ENCODE measurements at places on chromosomes 5 and 9. TPM values are rescaled to one million over a fixed set of nuclear protein-coding genes. Genes with fewer than 3 reads are reported as not detected.

Gene LAMC3
- total RNA-seq, result 0.12 TPM

GRCh38 chr5:40291338-40291737 lies 388.4 kb upstream of the PTGER4 start:
- H3K4me3 ChIP-seq, result no peak overlapping the region
- no peak overlapping the region for H3K27ac ChIP-seq
- H3K36me3 ChIP-seq, result no peaks in the 10 kb centered on the region
- H3K4me1 ChIP-seq, result no peaks in the 10 kb centered on the region
- no peak for DNase-seq

GRCh38 chr9:113322671-113323070 lies 17.4 kb downstream of the WDR31 start:
- no peaks in the 10 kb centered on the region for H3K36me3 ChIP-seq
- H3K27ac ChIP-seq, result no peak overlapping the region
- no peak overlapping the region for H3K4me3 ChIP-seq
- DNase-seq, result no peak
- H3K4me1 ChIP-seq, result no peaks in the 10 kb centered on the region

Gene PCDHGA4
- total RNA-seq, result 1.2 TPM

Gene AP3S1
- total RNA-seq, result 65.3 TPM

DNA sequence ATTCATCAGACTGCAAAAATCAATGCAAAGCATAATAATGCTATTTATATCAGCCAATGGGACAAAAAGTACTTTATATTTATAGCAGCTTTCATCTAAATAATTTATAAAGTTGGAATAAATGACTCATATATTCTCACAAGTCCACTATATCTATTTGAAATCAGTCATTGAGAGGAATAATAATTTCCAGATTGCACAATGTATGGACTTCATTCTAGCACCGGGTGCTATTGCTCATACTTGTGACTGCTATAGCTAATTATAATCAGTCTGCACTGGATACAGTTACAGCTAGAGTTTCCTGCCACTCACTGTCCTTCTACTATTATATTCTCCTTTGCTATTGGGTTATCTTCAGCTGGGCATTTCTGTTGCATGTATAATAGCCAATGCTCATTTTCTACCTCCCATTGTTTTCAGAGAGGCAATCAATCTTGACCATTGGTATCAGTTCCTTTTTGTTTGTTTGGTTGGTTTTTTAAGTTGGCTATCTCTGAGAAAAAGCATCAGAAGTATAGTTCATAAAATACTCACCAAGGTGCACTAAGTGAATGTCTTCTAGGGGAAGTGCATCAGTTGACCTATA lies 1.9 kb downstream of the CDH18 start:
- H3K36me3 ChIP-seq, result no peaks in the 10 kb centered on the region
- H3K4me1 ChIP-seq, result peaks cover 13% of the 10 kb centered on the region
- H3K4me3 ChIP-seq, result no peak overlapping the region
- DNase-seq, result no peak

GRCh38 chr9:74361508-74361907 lies 135.6 kb upstream of the RORB start:
- H3K36me3 ChIP-seq, result no peaks in the 10 kb centered on the region
- H3K27ac ChIP-seq, result no peak overlapping the region
- H3K27me3 ChIP-seq, result no peaks in the 10 kb centered on the region
- no peak overlapping the region for H3K4me3 ChIP-seq

Gene NPDC1
- total RNA-seq, result 73.2 TPM

- H3K36me3 ChIP-seq, result peaks cover 7% of the 10 kb centered on the region
- H3K4me1 ChIP-seq, result peaks cover 5% of the 10 kb centered on the region
- no peak overlapping the region for H3K4me3 ChIP-seq
- DNase-seq, result no peak
Observed at GRCh38 chr9:123034881-123035510, 1.5 kb downstream of the GPR21 start.

DNA sequence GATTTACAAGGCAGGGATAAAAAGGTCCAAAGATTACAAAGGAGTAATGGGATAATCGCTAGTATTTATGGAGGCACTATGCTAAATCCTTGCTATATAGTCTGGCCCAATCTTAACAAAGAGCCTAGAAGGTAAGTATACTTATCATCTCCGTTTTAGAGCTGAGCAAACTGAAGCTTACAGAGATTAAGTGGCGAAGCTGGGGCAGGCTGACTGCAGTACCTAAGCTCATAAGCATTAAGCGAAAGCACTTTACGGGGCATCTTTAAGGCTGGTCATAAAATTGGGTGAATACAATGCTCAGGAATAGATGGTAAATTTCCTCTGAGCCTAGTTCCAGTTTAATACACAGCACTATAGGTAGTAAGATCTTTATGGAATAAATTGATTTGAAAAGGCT lies 30.0 kb upstream of the ZNF366 start:
- no peaks in the 10 kb centered on the region for H3K36me3 ChIP-seq
- DNase-seq, result no peak
- peaks cover 2% of the 10 kb centered on the region for H3K27me3 ChIP-seq
- no peak overlapping the region for H3K4me3 ChIP-seq

DNA sequence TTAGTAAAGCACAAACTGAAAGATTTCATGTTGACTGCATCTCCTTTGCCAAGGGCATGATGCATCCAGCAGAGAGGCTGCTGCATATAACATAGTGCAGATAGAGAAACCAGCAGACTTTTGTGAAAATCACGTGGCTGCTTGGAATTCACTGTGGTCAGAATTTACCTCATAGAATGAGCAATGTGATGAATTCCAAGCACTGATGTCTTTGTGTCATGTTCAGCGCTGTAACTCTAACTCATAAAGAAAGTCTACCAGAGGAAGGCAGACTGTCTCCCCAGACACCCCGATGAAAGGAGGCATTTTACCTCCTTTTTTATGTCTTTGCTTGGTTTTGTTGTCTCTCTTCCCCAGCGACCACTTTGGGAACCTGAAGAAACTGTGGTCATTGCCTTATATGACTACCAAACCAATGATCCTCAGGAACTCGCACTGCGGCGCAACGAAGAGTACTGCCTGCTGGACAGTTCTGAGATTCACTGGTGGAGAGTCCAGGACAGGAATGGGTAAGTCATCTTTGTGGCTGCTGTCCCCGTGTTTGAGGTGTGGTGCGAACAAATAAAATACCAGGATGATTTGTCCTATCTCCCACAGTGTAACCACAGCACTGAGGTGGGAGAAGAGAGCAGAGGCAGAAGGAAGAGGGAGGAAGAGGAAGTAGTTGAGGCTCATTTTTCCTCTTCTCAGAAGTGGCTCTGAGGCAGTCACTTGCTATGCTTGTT lies 42.0 kb downstream of the ITK start:
- H3K4me3 ChIP-seq, result no peak overlapping the region
- no peak for DNase-seq
- no peaks in the 10 kb centered on the region for H3K36me3 ChIP-seq
- peaks cover 2% of the 10 kb centered on the region for H3K27me3 ChIP-seq
- no peak overlapping the region for H3K27ac ChIP-seq

DNA sequence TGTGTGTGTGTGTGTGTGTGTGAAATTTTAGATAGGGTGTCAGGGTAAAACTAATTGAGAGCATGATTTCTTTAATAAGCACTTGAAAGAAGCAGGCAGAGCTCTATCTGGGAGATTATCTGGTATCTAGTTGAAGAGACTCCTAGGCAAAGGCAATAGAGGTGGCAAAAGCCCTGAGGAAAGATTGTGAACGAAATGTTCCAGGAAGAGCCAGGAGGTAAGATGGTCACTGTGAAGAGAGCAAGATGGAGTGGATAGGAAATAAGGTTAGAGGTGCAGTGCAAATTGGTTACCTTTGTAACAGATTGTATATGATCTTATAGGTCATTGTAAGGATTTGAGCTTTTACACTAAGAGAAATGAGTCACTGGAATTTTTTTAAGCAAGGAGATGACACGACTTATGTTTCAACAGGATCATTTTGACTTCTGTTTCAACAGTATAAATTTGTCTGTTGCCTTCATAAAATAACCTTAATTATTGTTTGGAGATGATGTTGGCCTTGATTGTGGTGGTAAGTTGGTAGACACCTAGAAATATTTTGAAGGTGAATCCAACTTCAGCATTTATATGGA lies 239.6 kb downstream of the PARP8 start:
- no peaks in the 10 kb centered on the region for H3K27me3 ChIP-seq
- DNase-seq, result no peak
- H3K36me3 ChIP-seq, result no peaks in the 10 kb centered on the region
- no peak overlapping the region for H3K27ac ChIP-seq
- H3K4me1 ChIP-seq, result no peaks in the 10 kb centered on the region

GRCh38 chr9:107173422-107174180 lies 109.5 kb upstream of the RAD23B start:
- no peaks in the 10 kb centered on the region for H3K27me3 ChIP-seq
- no peaks in the 10 kb centered on the region for H3K36me3 ChIP-seq
- no peak overlapping the region for H3K27ac ChIP-seq
- H3K4me1 ChIP-seq, result peaks cover 5% of the 10 kb centered on the region

DNA sequence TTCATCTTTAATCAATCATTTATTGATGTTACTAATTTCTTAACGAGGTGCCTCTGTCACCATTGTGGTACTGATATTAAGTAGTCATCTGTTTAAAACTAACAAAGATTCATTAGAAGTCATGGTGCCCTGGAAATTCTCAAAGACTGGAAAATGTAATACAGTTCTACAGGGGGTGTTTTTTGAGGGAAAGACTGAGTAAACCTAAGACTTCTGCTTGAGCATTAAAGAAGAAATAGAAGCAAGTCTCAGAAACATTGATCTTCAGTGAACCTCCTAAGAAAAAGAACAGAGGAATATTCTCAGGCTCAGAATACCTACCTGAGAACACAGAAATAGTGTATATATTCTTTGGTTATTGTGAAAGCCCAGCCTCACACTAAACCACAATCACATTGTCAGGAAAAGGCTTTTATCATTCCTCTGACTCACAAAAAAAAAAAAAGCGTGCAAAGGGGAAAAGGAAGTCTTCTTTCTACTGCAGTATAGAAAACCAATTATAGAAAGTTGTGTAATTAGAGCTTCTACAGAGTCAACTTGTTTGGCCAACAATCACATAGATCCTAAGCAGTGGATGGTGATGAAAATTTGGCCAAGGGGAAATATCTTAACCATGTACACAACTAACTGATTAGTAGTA lies 60.8 kb downstream of the HINT1 start:
- H3K36me3 ChIP-seq, result no peaks in the 10 kb centered on the region
- no peak for DNase-seq
- H3K4me1 ChIP-seq, result no peaks in the 10 kb centered on the region
- H3K27me3 ChIP-seq, result no peaks in the 10 kb centered on the region
- no peak overlapping the region for H3K27ac ChIP-seq

DNA sequence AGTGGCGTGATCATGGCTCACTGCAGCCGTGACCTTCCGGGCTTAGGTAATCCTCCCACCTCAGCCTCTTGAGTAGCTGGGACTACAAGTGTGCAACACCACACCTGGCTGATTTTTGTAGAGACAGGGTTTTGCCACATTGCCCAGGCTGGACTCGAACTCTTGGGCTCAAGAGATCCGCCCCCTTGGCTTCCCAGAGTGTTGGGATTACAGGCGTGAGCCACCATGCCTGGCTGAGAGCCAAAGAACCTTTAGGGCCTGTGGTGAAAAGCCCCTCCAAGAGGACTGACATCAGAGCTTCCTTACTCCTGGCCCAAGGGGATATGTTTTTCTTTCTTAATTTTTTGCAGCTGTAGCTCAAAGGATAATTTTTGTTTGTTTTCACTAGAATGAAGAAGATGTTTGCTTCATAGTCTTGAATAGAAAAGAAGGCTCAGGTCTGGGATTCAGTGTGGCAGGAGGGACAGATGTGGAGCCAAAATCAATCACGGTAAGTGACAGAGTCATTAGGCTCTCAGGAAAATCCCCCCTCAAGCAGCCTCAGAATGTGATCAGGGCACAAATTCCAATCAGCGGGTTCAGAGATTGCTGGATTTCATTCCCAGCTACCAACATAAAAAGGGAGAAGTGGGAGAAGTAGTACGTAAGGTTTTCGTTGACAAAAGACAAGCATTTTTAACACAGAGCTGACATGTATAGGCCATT lies 77.1 kb downstream of the GOLPH3 start:
- peaks cover 5% of the 10 kb centered on the region for H3K4me1 ChIP-seq
- DNase-seq, result no peak
- no peak overlapping the region for H3K27ac ChIP-seq
- no peak overlapping the region for H3K4me3 ChIP-seq
- H3K27me3 ChIP-seq, result no peaks in the 10 kb centered on the region

Gene OLFM1
- 1.8 TPM for total RNA-seq

GRCh38 chr9:136058084-136058483 lies 37.0 kb downstream of the NACC2 start:
- no peak overlapping the region for H3K27ac ChIP-seq
- peaks cover 2% of the 10 kb centered on the region for H3K36me3 ChIP-seq
- H3K27me3 ChIP-seq, result no peaks in the 10 kb centered on the region
- H3K4me3 ChIP-seq, result no peak overlapping the region
- no peak for DNase-seq
- peaks cover 6% of the 10 kb centered on the region for H3K4me1 ChIP-seq

Gene BHMT
- 1.4 TPM for total RNA-seq

- H3K4me1 ChIP-seq, result no peaks in the 10 kb centered on the region
- peaks cover 3% of the 10 kb centered on the region for H3K27me3 ChIP-seq
- no peak overlapping the region for H3K4me3 ChIP-seq
- H3K27ac ChIP-seq, result no peak overlapping the region
- DNase-seq, result no peak
Observed at GRCh38 chr9:98886691-98887229, 56.9 kb upstream of the COL15A1 start.

- no peak for DNase-seq
- H3K4me3 ChIP-seq, result no peak overlapping the region
- no peaks in the 10 kb centered on the region for H3K36me3 ChIP-seq
- peaks cover 21% of the 10 kb centered on the region for H3K27me3 ChIP-seq
- H3K27ac ChIP-seq, result no peak overlapping the region
Observed at GRCh38 chr9:120110520-120110919, 469.4 kb downstream of the CDK5RAP2 start.

Gene WNT8A
- total RNA-seq, result not detected

GRCh38 chr5:69167493-69167855 lies 524 bp downstream of the CCNB1 start:
- no peaks in the 10 kb centered on the region for H3K27me3 ChIP-seq
- peaks cover 17% of the 10 kb centered on the region for H3K4me1 ChIP-seq

Gene NMUR2
- not detected for total RNA-seq

DNA sequence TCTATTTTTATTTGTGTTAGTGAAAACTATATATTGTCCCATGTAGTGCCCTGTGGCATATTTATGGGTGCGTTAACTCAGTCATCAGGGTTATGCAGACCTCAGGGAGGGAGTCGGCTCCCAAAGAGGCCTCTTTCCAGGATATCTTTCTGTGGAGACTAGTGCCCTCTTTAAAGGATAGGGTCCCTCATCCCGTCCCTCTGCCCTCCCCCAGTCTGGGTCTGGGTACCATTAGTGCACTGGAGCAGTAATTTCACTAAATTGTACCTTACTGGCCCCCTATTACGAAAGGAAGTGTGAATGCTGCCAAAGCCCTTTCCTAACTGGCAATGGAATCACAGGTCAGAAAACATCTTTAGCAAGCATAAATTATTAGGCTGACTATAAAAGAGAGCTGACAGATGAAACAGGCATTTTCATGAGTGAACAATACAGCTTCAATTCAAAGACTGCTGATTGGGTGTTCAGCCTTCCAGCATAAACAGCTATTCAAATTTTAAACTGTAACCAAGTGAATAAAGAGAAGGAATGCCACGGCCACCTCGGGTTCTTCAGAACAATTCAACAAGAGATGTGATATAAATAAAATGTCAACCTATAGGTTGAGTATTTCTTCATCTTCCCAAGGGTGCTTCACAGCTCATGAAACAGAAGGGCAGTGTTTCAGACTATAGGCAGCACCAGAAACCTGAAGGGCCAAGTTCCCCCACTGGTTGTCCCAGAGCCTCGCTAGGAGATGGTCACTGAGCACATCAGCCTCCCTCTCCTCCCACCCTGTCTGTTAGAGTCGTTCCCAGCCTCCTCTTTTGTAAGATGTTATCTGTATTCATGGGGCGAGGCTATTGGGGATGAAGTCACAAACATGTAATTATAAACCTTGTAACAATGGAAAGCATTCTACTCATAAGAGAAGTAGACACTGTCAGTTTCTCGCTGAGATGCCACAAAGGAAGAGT lies 318.7 kb downstream of the TMEM161B start:
- DNase-seq, result no peak
- no peak overlapping the region for H3K27ac ChIP-seq
- no peak overlapping the region for H3K4me3 ChIP-seq

Measured in progenitor cell of endocrine pancreas (in vitro differentiated cells).